Kidney capillary endothelial cell (primary cell): ENCODE measurements at places on chromosomes 11 and 22.

- no peak for DNase-seq
Observed at GRCh38 chr11:74672332-74672955, 58.8 kb downstream of the CHRDL2 start.

DNA sequence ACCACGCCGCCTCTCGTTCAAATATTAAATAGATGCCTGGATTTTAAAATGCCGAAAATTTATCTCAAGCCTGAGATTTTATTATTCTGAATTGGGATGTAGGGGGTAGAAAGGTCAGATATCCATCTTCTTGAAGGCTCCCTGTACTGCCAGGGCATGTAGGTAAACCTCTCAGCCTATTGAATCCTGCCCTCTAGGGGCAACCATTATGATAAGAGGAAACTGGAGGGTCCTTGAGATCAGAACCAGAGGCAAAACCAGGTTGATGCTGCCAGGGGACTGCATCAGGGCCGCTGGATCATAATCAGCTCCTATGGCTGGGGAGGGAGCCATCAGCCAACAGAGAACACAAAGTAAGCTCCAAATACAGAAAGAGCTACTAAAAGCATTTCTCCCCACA lies 92.4 kb downstream of the KCNC1 start:
- no peak for DNase-seq

DNA sequence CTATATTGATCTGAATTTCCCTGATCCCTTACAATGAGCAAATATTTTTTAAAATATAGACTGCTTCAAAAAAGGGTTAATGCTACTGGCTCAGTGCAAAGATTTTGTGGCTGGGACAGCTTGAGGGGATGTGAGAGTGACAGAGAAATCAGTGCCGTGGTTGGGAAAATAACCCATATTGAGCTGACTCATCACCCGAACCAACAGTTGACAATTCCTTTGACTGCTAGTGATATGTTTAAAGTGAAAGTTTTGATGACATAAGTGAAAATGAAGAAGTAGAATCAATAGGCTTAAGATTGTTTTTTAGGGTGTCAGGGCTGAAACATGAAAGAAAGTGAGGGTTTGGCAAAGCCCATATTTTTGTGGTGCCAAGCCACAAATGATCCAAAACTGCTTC lies 257.1 kb upstream of the TENM4 start:
- no peak for DNase-seq

GRCh38 chr11:73316422-73316821 lies 8.3 kb downstream of the ARHGEF17 start:
- DNase-seq: no peak

DNA sequence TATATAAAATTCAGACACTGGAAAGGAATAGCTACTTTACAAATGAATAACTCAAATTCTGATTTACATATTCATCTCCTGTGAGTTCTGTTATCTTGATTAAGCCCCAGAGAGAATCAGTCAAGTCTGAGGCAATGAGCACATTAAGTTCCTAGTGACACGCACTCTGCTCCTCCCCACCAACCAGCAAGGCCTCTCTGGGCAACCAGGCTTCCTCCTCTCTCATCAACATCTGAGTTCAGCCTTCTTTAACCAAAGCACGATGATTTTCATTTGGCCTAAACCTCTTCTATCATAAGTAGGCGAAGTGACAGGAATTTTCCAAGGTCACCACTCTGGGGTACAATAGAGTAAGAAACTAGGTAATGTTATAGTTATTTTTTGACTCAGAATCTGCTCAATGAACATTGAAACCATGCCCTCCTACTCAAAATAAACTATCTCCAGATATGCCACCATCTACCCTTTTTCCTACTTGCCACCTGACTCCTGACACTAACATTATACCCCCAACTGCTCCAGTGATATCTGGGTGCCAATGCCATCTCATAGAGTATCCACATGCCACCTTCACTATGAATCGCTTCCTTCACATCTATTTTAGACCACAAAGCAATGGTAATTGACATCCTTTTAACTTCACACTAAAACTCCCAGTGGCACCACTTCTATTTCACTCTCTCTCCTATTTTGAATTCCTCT lies 114.8 kb downstream of the FAM76B start:
- no peak for DNase-seq

- DNase-seq: peak; percentile 36
Observed at GRCh38 chr11:14905104-14906033, 13.3 kb upstream of the CYP2R1 start.

GRCh38 chr22:27416511-27417420 lies 384.8 kb downstream of the MN1 start:
- peak; percentile 30 for DNase-seq

DNA sequence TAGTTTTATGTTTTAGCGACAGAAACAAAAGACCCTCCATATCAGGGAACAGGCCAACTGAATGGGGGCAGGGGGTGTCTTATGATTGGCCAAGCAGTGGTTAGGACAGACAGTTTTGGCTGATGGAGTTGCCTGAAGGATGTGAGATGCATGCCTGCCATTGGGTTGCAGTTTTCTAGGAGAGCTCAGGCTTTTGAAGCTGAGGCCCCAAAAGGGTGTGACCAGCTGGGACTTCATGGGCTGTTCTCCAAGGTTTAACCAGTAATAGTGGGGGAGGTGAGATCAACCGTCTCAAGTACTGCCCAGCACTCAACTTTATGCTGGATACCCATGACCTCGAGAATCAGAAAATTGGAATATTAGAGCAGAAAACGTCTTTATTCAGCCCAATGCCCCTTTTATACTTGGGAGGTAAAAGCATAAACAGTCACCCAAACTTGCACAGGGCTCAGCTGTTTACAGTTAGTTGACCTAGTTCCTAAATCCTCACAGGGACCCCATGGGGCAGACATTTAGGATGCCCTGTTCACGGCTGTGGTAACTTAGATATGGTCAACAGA lies 13.5 kb downstream of the DTX4 start:
- no peak for DNase-seq
